Activated naive CD4-positive, alpha-beta T cell treated with anti-CD3 and anti-CD28 coated beads, Interleukin-2, amount 50 U/mL, for 72 hours (primary cell): ENCODE measurements at places on chromosomes 11 and 22. TPM values are rescaled to one million over a fixed set of nuclear protein-coding genes. Genes with fewer than 3 reads are reported as not detected.
A peak's percentile ranks its signal among the peaks of the same experiment; 100 is the strongest.

GRCh38 chr11:123671534-123671933 lies 17.1 kb upstream of the SCN3B start:
- no peak for DNase-seq

- DNase-seq: no peak
Observed at GRCh38 chr11:127136438-127136837, 135.9 kb upstream of the KIRREL3 start.

DNA sequence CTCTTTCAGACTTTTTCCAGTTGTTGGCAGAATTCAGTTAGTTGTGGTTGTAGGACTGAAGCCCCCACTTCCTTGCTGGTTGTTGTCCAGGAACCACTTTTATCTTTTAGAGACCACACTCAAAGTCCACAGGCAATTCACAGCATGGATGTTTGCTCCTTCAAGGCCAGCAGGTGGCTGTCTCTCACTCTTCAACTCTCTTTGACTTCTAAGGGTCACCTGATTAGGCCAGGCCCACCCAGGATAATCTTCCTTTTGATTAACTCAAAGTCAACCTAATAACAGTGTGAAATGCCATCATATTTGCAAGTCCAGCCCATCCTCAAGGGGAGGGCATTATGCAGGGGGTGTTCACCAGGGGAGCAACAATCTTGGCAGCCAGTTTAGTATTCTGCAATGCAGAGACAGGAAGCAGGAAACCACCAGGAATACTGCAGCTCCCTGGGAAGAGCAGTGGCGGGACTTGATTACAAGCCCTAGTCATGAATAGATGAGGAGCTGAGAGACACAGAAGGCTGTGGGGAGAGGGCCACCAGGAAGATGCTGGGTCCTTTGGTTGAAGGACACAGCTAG lies 52.4 kb downstream of the LRRC74B start:
- no peak for DNase-seq

Gene PKNOX2
- 0.08 TPM for total RNA-seq

DNA sequence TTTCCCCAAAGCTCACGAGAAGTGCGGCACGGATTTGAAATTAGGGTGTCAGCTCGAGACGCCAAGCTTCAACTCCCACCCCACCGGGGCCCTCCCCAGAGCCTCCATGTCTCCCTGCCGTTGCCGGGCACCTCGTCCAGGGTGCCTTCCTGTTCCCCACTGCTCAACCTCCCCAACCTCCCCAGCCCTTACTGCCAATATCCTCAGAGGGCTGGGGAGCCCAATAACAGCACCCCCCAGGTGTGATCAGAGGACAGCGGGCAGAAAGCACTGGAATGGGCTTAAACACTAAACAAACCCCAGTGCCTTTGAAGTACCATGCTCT lies 1336.4 kb downstream of the TBC1D22A start:
- no peak for DNase-seq

- no peak for DNase-seq
Observed at GRCh38 chr11:103862094-103862801, 174.2 kb upstream of the DDI1 start.

DNA sequence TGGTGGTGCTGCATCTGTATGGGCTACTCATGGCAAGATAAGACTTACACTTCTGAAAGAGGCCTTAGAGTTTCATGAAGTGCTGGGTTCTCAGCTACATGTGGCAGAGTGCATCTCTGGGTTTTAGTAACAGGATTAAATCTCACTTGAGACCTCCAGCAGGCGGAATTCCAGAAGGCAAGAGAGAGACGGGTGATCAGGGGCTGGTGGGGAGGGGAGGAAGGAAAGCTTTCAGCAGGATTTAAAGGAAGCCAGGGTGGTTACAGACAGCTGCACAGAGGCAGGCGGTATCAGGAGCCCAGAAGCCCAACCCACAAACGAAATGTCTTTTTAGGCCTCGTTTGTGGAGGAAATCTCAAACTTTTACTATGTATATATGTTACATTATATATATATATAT lies 56.2 kb upstream of the CD82 start:
- DNase-seq: no peak

Gene DEUP1
- not detected for total RNA-seq

- no peak for DNase-seq
Observed at GRCh38 chr11:10617551-10617950, 49.1 kb upstream of the LYVE1 start.

Gene SPON1
- total RNA-seq: 0.19 TPM

Gene OR9Q2
- total RNA-seq: not detected

GRCh38 chr22:29821291-29822016 lies 16.6 kb downstream of the ASCC2 start:
- DNase-seq: peak; percentile 73

DNA sequence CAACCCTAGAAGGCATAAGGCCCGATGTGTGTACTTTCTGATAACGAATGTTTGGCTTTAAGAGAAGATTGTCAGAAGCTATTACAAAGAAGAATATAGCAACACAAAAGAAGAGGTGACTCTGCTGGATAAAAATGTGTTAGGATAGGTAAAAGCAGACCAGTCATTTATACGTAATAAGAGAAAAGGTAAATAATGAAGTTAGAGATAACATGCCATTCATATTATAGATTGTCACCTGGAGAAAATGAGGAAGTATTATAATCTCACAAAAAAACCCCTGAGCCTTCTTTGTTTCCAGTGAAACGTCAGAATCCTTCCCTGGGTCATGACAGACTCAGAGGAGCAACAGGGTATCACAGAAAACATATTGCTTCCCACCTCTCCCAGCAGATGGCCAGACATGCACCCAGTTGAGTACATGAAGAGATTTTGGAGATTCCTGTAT lies 36.1 kb downstream of the PPFIA1 start:
- no peak for DNase-seq

DNA sequence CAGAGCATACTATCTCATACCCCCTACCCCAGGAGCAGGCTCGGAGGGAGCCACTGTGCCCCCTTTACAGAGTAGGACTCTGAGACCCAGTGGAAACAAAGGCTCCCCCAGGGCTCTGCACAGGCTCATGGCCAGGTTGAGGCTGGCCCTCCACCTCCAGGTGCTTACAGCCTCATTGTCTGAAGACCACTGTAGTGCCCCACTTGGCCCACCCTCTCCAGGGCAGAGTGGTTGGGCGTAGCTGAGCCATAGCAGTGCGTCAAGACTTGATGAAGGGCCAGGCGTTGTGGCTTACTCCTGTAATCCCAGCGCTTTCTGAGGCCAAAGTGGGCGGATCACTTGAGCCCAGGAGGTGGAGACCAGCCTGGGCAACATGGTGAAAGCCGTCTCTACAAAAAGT lies 1.7 kb downstream of the ANKRD13D start:
- no peak for DNase-seq

Gene F2
- total RNA-seq: not detected

- peak; percentile 30 for DNase-seq
Observed at GRCh38 chr11:61904539-61905048, 12.8 kb downstream of the RAB3IL1 start.

DNA sequence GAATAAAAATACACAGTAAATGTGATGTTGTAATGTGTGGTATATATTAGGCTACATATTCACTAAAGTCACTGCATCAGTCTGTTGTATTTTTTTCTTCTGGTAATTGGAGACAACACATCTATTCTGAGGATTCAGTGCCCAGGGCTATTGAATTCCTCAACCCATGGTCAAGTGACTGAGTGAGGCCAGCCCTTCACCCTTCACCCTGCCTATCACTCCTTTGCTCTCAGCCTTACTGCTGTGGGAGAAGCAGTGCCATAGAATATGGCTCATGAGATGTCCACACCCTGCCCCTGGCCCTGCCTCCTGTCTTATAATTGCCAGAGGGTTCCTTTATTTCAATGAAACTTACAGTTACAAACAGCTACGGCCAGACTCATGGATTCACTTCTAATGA lies 295.6 kb downstream of the NTM start:
- DNase-seq: no peak

DNA sequence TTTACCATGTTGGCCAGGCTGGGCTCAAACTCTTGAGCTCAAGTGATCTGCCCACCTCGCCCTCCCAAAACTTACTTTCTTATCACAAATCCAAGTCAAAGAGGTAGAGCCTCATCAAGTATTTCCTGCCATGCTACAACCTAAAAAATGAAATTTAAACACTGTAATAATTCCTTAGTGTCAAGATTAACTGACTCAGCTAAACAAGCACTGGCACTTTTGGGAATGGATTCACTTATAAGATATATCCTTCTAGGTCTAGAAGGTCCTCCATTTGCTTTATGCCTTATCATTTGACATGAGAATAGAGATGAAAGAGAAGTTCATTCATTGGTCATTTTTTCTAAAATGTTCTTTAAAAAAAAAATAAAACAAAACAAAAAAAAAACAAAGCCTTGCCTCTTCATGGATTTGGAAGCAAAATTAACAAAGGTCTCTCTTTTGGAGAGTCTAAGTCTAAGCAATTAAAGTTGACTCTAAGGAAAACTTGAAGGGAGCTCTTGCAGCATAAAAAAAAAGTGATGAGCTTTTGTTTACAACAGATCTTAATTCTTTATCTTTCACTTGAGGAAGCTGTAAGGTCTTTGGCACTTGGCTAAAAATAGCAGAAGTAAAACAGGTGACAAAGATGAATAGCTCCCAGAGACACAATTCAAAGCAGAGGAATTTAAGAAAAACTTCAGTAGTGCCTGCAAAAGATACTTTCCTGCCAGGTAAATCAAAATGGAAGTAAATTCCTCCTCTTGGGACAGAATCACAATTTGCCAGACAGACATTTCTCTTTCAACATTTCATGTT lies 50.3 kb downstream of the CADM1 start:
- no peak for DNase-seq

DNA sequence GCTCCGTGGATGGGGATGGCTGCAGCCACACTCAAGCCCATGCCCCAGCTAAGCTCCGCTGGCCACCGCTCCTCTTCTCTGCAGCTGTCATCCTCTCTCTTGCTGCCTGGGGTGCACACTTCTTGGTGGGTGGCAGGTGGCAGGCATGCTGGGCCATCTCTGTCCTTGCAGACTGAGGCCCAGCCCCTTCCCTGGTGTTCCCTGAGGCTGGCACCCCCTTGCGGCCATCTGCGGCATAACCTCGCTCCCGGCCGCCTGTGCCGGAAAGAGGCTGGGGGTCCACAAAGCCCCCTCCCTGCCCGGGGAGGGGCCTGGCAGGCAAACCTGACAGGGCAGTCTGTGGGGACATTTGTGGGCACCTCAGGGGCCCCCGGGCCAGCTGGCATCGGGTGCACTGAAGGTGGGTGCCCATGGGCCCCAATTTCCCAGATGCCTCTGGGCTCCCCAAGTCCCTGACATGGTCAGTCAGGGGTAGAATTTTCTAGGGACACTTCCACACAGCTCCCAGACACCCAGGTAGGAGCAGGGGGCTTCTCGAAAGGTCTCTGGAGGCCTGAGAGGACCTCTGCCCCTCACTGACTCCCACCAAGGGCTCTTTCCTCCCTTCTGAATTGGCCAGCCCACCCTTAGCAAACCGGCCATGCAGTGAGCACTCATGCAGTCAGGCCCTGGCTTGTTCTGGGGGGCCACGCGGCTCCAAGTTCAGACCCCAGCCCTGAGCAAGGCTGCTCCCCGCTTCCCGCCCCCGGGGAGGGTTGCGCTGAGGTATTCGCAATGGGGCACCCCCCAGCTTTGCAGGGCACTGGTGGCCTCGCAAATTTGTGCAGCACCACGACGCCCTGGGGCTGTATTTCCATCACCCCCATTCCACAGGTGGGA lies 23.5 kb upstream of the TH start:
- peak; percentile 76 for DNase-seq

DNA sequence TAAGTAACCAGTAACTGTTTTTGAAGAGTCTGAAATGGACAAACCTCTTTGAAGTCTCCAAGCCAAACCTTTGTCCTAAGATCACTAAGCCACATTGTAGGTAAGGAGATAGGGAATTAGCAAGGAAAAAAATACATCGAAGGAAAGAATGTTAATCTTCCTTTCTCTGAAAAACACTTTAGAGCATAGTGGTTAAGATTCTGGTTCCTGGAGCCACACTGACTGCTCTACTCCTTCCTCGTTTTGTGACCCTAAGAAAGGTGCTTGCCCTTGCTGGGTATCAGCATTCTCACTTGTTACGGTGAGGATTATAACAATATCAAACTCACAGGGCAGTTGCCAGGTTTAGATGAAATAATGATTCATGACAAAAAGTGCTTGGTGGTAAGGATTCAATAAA lies 104.0 kb downstream of the SIK3 start:
- DNase-seq: no peak

DNA sequence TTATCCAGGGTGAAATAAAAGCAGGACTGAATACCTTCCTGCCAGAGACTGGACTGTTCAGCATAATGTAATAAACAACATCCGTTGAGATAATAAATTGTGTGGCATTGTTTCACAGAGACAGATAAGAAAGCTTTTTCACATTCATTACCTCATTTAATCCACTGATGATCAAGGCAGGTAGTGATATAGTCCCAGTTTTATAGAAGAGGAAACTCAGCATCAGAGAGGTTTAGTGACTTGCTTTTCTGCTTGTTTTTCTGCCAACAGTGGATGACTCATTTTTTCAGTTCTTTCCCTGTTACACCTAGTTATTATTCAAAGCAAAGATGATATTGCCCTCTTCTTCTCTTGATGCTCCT lies 4.0 kb downstream of the MYO18B start:
- no peak for DNase-seq

DNA sequence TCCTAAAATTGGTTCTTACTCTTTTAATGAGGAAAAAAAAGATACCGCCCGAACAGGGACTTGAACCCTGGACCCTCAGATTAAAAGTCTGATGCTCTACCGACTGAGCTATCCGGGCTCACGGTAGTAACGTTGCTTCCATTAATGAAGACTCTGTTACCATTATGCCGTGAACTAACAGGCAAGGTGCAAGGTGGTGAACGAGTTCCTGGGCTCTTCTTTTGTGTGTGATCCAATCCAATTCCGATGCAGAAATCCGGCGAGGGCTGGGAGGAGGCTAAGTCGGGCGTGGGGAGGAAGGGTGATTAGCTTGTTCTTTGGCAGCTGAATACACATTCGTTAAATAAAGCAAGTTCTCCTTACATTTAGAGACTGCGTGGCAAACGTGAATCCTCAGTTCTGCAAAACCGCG lies 49.0 kb downstream of the OR4D9 start:
- peak; percentile 85 for DNase-seq

DNA sequence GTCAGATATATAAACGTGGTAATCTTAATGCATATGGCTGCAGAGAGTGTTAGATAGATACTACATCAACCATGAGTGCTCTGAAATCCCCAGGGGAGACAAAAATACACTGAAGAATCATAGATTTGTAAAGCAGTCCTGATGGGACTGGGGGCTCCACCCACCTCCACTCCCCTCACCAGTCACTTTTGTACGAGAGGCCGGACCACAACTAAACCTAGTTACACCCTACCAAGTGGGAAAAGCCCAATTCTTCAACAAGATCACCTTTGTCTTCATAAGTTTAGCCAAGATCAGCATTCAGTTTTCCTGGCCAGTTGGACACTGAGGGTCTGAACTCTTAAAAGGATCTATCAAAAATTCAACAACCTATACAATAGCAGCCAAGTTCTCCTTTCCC lies 1.5 kb downstream of the SF1 start:
- no peak for DNase-seq

- DNase-seq: no peak
Observed at GRCh38 chr22:37545703-37546436, 14.4 kb upstream of the CDC42EP1 start.

DNA sequence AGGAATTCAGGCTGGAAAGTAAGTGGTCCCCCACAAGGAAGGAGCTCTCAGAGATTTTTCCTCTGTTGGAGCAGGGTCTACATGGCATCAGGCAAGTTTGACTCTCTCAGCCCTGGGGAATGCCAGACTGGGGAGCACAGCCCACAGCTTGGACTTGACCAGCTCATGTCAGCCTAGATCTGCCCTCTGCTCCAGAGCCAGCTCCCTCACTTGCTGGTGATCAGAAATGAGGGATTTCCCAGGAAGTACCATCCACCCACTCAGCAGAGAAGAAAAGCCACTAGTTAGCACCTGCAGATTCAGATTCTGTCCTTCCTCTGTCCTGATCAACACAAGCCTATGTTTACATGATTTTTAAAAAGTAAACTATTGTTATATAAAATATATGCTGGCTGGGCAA lies 13.0 kb downstream of the TALDO1 start:
- no peak for DNase-seq

Gene OR4D10
- total RNA-seq: not detected
